Osteoblast (primary cell): ENCODE measurements at places on chromosomes 11 and 22. TPM values are rescaled to one million over a fixed set of nuclear protein-coding genes. Genes with fewer than 3 reads are reported as not detected.

MYBPC3 gene
- not detected in 2 replicates for total RNA-seq

RASL10A gene
- not detected in 2 replicates for total RNA-seq

- no peak for DNase-seq
Observed at GRCh38 chr11:35614939-35615569, 3.2 kb upstream of the FJX1 start.

DNA sequence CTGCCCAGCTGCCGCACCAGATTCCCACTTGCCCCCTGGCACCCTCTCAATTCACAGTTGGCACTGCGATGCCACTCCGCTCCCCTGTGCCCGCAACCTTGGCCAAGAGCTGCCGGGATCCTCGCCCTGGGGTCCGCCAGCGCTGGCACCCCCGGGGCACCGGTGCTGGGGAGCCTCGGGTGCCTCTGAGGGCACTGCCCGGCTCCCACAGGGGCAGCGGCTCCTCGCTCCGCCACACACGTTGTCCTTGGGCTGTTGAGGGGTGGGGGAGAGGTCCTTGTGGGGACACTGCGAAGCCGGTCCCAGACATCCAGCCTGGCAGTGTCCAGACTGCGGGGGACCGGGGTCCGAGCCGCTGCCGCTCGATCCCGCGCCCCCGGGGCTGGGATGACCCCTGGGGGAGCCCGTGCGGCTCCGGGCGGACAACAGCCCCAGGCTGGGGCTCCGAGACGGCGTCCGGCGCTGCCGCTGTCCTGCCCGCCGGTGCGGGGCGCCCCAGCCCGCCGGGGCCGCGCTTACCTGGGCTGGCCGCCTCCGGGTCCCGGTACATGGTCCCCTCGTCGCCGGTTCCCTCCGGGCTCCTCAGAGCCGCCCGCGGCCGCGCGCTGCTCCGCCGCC, 496 bp downstream of the SYT7 start:
- DNase-seq: no peak

DNA sequence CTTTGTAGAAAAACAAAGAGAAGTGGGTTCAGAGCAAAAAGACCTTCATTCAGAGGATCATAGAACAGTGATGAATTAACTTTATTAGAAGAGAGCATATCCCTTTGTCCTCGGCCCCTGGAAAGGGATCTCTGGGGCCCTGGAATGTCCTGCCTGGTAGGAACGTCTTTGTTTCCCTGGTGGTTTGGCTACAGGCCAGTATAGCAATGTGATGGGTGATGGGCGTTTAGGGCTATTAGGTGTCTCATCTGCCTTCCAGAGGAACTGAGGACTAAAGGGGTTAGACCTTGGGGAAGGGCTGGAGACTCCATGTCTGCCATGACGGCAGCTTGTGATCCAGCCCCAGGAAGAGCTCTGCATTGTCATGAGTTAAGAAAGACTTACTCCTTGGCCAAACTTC, 9.1 kb downstream of the APOL4 start:
- DNase-seq: no peak

GRCh38 chr22:28247136-28247535, 328.1 kb upstream of the PITPNB start:
- DNase-seq: no peak

GRCh38 chr11:1256257-1257045, 33.6 kb downstream of the MUC5B start:
- no peak for DNase-seq
